ENCODE measurements at places on chromosomes 2 and 18. TPM values are rescaled to one million over a fixed set of nuclear protein-coding genes. Genes with fewer than 3 reads are reported as not detected.

The ARHGEF4 gene
- 45.7 TPM for total RNA-seq

The CCDC141 gene
- total RNA-seq = 1.5 TPM

The REG1A gene
- not detected for total RNA-seq

The ITM2C gene
- total RNA-seq = 116 TPM

The GBX2 gene
- not detected for total RNA-seq

The PROM2 gene
- total RNA-seq = 0.98 TPM

The CPLX4 gene
- total RNA-seq = under 0.01 TPM

The ZDBF2 gene
- 24.6 TPM for total RNA-seq

The LYPD6B gene
- 3.4 TPM for total RNA-seq

The MARCHF7 gene
- 144 TPM for total RNA-seq

The ALKAL2 gene
- not detected for total RNA-seq

The HOXD8 gene
- total RNA-seq = 0.25 TPM

The IL37 gene
- total RNA-seq = not detected

The LCT gene
- total RNA-seq = not detected

The PLGLB2 gene
- total RNA-seq = 2.2 TPM

The TOGARAM2 gene
- total RNA-seq = under 0.01 TPM

The CIB4 gene
- total RNA-seq = not detected

The CD302 gene
- total RNA-seq = 2.5 TPM

The SCYGR4 gene
- not detected for total RNA-seq

The KANSL1L gene
- 63.4 TPM for total RNA-seq

The MCEE gene
- total RNA-seq = 7.4 TPM

The CDH20 gene
- 5.9 TPM for total RNA-seq

The BOLL gene
- not detected for total RNA-seq

The CDH19 gene
- 0.25 TPM for total RNA-seq

The SOWAHC gene
- 30.2 TPM for total RNA-seq

The PLEKHA3 gene
- total RNA-seq = 14.8 TPM

The CCDC102B gene
- 12.5 TPM for total RNA-seq

The THADA gene
- total RNA-seq = 28.8 TPM

The RGPD8 gene
- total RNA-seq = 20.9 TPM

The ABCG5 gene
- not detected for total RNA-seq

The TUBA4B gene
- not detected for total RNA-seq

The RGPD4 gene
- total RNA-seq = 0.25 TPM

The MTIF2 gene
- total RNA-seq = 17.2 TPM

The LYPD6 gene
- total RNA-seq = 8.1 TPM

The EPHA4 gene
- total RNA-seq = 134 TPM

The TNS1 gene
- 7.1 TPM for total RNA-seq

The CHRND gene
- total RNA-seq = not detected

The WNT10A gene
- total RNA-seq = not detected

The SLC23A3 gene
- not detected for total RNA-seq
